Endodermal cell (in vitro differentiated cells): ENCODE measurements at places on chromosomes 12 and 14. TPM values are rescaled to one million over a fixed set of nuclear protein-coding genes. Genes with fewer than 3 reads are reported as not detected.

AHNAK2 gene
- total RNA-seq = 2.2 and 2.7 TPM in 2 replicates

DNA sequence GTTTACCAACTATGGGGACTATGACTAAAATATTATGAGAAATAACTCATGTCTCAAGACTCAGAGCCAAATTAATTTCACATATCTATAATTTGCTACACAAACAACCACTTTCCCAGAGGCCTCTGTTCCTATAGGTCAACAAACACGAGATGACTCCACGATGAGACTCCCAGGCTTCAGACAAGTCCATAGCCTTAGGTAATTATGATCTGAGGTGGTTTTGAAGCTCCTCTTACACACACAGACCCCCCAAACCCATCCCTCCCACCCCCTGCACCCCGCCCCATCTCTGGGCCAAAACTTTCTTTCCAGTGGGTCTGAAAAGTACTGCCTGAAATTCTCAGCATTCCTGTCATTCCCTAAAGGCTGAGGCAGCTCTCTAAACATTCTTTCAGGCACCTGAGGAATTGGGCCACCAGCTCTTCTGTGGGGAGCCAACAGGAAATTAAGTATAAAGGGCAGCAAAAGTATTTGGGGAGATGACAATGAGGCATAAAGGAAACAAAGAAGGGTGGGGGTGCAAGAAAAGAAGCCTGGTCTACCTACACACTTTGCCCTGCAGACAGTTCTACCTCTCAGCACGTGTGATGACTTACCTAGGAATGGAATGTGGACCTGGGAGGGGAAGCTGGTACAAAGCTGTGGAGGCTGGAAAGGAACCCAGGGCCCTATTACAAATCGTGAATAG is 143.6 kb downstream of the PAWR start:
- peak; percentile 94 for DNase-seq

GRCh38 chr14:90005939-90006530 is 50.3 kb downstream of the TDP1 start:
- DNase-seq = no peak

DNA sequence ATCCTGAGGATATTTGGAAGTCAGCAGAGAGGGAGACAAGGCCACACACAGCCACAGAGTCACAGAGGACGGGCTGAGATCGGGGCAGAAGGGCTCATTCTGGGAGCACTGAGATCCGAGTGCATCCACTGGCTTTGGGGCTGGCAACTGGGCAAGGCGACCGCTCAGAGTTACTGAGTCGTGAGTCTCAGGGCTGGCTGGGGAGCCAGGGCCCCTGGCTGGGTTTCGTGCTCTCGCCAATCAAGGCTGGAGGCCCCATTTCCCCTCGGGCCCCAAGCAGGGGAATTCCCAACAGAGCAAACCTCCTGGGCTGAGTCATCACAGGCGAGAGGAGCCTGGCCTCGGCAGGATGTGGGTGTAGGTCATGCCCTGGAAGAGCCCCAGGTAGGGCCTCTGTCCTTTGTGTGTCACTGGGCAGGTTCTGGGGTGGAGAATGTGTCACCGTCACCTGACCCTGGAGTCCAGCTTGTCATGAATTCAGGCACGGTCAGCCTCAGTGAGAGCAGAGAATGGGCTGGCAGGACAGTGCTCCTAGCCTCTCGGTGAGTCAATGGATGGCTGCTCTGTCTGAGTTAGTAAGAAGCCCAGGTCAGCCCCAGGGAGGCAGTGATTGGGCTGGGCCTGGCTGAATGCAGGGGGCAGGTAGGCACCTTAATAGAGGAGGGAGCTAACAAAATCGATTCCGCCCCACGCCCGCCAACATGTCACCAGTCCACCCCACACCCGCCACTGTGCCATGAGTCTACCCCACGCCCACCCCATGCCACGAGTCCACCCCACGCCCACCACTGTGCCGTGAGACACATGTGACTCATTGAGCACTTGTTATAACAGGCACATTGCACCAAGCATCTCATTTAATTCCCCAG is 16.9 kb downstream of the ASB2 start:
- DNase-seq = peak; percentile 86

TMEM229B gene
- total RNA-seq = 0.31 to 1.5 TPM (median 0.88 TPM) in 3 replicates

CCDC88C gene
- total RNA-seq = 47.3 and 50.5 TPM in 2 replicates

DNA sequence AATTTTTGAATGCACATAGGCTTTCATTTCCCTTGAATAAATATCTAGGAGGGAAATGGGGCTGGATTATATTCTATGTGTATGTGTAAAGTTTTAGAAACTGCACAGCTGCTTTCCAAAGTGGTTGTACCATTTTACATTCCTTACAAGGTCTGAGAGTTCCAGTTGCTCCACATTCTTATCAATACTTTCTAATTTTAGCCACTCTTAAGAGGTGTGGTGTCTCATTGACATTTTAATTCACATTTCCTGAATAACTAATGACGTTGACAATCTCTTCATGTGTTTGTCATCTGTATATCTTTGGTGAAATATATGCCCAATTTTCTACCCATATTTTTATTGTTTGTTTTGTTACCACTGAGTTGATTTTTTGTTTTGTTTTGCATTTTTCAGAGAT is 74.6 kb upstream of the VASH1 start:
- DNase-seq = no peak

DNA sequence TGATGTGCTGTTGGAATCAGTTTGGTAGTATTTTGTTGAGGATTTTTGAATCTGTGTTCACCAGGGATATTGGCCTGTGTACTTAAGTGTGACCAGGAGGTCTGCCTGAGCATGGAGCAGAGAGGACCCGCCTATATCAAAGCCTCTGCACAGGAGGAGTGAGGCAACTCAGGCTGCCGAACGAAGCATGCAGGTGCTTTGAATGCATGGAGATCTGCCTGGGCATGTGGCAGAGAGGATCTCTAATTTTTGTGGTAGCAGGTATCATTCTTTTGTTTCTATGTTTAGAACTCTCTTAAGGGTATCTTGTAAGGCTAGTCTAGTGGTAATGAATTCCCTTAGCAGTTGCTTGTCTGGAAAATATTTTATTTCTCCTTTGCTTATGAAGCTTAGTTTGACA is 26.9 kb downstream of the RAB3IP start:
- DNase-seq = no peak

DNA sequence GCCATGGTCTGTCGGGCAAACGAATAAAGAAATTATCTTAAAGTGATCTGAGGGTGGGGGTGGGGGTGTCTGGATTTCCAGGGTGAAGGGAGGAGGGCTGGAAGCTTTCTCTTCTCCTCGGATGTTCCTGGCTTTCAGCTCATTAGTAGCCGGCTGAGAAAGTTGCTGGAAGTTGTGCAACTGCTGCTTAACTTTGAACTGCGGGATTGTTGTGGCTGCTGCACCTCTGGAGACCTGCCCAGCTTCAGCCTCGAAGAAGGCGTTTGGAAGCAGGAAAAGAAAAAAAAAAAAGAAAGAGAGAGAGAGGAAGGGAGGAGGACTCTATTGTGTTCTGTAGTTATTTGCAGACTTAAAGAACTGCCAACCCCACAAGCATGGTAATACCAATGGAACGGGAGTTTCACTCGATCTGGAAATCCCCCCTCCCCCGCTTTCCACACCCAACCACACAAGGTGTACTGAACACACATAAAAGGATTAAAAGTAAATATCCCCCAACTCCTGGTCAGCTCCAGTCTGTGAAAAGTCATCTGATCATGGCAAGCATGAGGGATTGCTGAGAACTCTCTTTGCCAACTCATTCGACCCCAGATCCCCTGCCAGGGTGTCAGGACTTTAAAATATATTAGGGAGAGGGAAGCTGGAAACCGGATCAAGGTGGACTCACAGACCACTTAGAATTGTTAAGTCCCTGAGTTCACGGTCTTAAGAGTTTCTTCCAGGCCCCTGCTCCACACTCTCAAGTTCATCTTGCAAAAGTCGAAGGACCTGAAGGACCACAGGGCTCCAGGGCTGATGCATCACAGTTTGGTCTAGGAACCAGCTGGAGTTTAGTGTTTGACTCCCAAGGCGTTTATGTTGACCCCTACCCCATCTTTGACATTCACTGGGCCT is at the start of gene RASSF9:
TSS of gene RASSF9 (minus strand) at position 213 of the 894 bp plus-strand sequence. CDS start at position 5, 208 bp downstream.
- DNase-seq = peak; percentile 72

- DNase-seq = no peak
Measured at GRCh38 chr12:132162508-132163031, 18.3 kb downstream of the NOC4L start.

GRCh38 chr12:9079883-9080675 is 35.6 kb downstream of the A2M start:
- no peak for DNase-seq

DNA sequence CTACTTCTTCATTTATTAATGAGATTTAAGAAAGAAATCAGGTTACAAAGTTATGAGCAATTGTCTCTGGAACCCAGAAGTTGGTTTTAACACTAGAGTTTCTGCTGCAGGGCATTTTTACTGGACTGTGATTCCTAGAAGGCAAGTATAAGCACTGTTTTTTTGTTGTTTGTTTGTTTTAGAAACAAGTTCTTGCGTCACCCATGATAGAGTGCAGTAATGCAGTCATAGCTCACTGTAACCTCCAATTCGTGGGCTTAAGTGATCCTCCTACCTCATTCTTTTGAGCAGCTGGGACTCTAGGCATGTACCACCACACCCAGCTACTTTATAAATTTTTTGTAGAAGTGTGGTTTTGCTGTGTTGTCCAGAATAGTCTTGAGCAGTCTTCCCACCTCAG is 25.6 kb downstream of the RAP1B start:
- no peak for DNase-seq

EMP1 gene
- total RNA-seq = 0.59 and 0.97 TPM in 2 replicates

DNA sequence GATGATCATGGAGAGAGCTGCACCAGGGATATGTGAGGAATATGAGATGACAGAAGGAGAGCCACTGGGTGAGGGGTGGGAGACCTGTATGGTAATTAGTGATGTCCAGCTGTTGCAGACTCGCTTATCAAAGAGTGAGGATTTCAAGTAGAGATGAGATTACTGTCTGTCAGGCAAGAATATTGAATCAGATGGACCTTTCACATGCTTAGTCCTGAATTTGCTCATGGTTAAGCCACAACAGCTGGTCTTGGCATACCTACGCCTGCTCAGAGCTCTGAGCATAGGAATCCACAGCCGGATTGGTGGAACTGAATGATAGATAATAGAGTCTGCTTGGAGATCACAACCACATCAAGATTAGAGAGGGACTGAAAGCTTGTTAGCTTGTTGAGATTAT is 115.2 kb upstream of the ARHGAP5 start:
- no peak for DNase-seq

DNA sequence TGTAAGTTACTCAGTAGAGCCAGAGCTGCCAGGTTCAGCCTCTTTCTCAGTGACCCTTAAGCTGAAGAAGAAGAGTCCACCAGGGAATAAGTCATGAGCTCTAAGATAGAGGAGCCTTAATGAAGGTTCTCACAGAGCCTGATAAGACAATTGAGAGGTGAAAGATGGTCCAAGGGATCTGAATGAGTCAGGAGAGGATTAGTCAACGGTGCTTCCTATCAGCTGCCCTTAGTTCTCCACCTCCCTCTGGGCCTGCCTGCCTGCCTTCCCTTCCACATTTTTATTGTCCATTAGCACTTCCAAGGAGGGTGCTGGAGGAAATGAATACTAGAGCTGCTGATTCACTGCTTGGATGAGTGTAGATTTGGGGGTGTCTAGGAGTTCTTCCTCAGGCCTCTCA is 161.7 kb upstream of the RMST start:
- DNase-seq = peak; percentile 77

DNA sequence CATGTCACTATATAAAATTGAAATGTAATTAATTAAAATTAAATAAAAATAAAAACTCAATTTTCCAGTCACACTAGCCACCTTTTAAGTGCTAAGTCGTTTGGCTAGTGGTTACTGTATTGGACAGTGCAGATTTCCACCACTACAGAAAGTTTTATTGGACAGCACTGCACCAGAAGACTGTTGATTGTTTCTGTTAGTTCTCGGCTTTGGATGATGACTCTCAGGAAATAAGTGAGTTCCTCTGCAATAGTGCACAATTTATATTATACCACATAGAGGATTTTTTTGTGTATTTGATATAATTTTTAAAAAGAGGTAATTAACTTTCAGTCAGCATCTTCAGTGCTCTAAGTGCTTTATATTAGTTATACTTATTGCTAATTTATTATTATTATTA is 52.7 kb downstream of the FAR2 start:
- DNase-seq = no peak

TAS2R8 gene
- not detected in 2 replicates for total RNA-seq

DNA sequence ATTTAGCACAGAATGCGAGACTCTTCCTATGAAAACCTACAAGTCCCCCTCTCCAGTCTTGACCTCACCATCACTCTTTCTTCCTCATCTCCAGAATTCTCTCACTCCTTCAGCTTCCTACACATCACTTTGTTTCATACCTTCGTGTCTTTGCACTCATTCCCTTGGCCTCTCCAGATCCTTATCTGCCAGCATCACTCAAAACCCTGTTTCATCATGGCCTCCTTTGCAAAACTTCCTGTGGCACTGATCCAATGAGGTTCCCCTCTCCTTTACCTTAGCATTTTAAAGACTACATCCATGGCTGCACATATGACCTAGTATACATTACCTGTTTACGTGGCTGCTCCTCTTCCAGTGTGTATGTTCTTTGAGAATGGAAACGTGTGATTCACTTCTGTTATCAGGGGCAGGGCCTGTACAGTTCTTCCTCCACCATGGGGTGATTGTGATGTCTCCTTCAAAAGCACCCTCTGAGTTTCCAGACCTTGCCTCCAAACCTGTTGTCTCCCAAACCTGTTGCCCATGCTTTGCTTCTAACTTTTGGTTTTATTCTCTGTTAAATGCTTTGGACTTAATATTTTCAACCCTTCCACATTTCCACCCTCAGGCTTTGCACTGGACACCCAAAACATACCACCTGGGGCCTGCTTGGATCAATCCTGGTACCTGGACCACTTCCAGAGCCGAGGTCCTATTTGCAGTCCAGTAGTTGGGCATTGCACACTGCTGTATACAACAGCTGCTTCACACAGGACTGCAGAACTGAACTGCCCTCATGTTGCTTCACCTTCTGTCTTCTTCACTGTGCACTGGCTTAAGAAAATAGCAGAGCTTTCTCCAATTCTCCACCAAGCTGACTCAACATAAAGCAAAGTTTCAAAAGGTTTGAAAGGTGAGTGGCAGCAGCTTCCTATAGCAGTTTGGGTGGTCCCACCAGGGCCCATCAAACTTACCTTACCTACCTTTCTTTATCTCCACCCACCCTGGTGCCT is 131.7 kb downstream of the LLPH start:
- no peak for DNase-seq

RERG gene
- 0.42 to 0.69 TPM in 2 of 3 replicates, not detected in the other for total RNA-seq

CELA1 gene
- total RNA-seq = not detected in 3 replicates

DNA sequence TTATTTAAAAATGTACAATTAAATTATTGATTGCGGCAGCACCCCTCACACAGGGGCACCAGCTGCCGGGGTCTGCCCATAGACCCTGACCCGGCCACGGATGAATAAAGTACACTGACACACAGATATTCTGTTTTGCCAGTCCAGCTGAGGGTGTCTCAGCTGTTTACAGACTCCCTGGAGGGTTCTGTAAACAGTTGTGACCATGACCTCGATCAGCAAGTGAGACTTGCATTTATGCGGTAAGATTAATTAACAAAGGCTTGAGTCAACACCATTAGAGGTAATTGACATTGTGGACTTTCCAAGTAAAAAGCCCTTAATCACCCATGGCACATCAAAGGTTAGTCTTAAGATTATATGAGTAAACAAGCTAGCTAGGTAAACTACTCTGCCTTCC is 94.3 kb downstream of the FUT8 start:
- DNase-seq = peak; percentile 66

ENO2 gene
- total RNA-seq = 97.7 and 104 TPM in 2 replicates
